Putamen (tissue), 1 donor: ENCODE measurements at places on chromosomes 7 and 10.

GRCh38 chr10:96230527-96230926, 40.8 kb downstream of the BLNK start:
- DNase-seq: no peak

GRCh38 chr7:82760831-82761230, 317.3 kb upstream of the CACNA2D1 start:
- DNase-seq: no peak

GRCh38 chr7:35658606-35659201, 36.2 kb downstream of the HERPUD2 start:
- DNase-seq: no peak

DNA sequence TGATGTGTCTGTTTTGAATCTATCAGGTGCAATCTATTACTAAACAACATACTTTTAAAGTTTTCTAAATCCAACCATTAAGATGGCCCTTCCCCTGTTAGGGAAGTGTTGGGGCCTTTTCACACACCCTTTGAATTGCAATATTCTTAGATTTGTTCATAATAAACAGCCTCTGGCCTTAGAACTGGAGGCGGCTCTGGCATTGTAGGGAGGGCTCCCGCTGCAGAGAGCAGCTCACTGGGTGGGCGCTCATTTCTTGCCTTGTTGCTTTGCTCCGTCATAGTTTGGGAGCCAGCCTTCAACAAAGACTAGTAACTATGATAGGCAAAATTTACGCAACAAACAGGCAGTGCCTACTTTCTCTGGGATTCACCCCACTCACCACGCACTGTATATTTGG, 4.2 kb upstream of the HOXA10 start:
- DNase-seq: no peak

DNA sequence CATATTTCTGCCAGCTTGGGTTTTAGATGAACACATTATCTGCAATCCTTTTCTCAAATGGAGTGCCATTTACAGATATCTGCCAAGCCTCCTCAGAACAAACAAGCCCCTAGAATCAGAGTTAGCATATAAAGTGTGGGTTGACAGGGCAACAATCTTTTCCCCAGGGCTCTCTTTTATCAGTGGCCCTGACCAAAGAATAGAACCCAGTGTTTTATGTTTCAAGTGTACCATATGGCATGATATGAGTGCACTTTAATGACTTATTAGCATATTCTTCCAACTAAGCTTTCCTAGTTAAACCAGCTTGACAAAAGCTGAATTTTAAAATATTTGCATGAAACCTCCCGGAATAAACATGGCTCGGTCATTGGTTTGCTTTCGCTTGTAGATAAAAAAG, 57.3 kb downstream of the EVX1 start:
- DNase-seq: no peak

DNA sequence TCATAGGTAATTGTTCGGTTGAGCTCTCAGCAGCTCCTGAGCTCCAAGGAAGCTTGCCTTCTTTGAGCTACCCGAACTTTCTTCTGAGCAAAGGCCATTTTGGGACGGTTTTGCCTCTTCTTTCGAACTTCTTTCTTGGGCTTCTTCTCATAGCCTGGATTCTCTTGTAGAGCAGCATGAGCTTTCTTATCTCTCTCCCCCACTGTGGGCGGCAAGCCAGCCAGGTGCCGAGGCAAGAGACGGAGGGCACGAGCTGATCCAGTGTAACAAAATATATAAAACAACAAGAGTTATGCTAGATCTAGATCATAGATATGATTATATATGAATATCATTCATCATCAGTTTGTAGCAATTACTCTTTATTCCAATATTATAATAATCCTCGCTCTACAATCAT, 16.5 kb upstream of the KNDC1 start:
- no peak for DNase-seq

- no peak for DNase-seq
Observed at GRCh38 chr10:70234668-70235447, 1.6 kb upstream of the PPA1 start.

DNA sequence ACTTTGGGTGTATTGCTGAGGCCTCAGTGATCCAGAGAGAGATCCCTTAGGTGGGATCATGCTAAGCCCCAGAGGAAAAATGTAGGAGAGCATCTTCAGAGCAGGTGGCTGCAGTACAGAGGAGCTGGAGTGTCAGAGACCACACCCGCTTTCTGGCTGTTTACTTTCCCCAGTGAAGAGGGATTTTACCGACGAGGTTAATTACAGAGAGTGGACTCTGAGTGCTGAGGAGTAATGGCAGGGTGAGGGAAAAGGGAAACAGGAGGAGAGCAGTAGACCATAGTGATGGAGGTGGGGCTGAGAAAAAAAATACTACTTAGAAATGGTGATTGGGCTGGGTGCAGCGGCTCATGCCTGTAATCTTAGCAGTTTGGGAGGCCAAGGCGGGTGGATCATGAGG, 43.3 kb upstream of the HBP1 start:
- DNase-seq: no peak

GRCh38 chr10:1203216-1203615, 147.0 kb downstream of the WDR37 start:
- DNase-seq: no peak

GRCh38 chr7:75937958-75938786, 23.2 kb downstream of the POR start:
- DNase-seq: peak; percentile 73

- no peak for DNase-seq
Observed at GRCh38 chr7:82714883-82715282, 271.3 kb upstream of the CACNA2D1 start.

DNA sequence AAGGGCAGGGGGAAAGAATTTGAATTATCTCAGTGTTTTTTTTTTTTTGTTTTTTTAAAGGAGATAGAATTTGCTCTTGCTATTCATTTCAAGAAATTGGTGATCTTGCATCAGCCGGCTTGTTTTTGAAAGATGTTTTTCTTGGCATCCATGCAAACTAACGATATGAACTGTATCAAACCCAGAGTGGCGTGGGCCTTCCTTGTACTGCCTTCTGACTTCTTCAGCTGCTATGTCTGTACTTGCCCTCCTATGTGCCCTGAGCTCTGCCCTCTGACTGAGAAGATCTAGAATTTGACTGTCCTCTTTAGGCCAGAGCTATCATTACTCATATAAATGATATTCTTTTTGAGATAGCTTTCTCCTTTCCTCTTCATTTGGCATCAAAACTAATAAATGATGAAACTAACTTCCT, 183.1 kb downstream of the EXOC4 start:
- DNase-seq: no peak

DNA sequence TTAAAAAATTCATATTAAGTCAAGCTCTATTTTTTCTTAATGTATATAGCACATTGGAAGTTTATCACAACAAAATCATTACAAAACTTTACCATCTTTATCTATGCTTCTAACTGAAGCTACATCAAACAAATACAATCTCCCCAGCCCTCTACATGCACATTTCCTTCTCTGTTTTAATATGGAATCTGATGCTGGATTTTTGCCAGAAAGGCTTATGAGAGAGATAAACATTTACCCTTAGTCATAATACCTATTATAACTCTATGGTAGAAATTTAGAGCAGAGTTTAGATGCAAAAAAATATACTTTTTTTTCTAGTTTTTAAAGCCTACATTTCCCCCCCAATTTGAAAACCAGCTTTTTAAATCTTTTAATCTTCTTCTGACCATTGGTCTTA, 1198.6 kb downstream of the GATA3 start:
- no peak for DNase-seq

- no peak for DNase-seq
Observed at GRCh38 chr7:81584667-81585066, 185.2 kb downstream of the HGF start.

DNA sequence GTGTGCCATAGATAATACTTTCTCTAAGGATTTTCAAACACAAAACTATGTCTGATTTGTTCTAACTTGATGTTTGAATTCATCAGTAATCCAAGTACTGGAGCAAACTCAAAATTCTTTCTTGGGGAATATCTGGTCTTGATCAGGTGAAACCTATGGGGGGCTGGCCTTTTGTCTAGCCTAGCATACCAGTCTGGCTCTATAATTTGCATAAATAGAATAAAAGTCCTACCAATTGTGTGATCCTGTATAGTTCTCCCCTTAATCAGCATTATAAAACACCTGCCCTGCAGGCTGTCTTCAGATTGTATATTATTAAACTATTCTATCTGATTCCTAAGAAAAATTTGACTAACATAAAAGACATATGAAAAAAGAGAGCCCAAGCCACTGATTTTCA, 233.8 kb upstream of the LRRN3 start:
- no peak for DNase-seq

GRCh38 chr10:61883371-61884025, 18.0 kb upstream of the ARID5B start:
- DNase-seq: no peak

DNA sequence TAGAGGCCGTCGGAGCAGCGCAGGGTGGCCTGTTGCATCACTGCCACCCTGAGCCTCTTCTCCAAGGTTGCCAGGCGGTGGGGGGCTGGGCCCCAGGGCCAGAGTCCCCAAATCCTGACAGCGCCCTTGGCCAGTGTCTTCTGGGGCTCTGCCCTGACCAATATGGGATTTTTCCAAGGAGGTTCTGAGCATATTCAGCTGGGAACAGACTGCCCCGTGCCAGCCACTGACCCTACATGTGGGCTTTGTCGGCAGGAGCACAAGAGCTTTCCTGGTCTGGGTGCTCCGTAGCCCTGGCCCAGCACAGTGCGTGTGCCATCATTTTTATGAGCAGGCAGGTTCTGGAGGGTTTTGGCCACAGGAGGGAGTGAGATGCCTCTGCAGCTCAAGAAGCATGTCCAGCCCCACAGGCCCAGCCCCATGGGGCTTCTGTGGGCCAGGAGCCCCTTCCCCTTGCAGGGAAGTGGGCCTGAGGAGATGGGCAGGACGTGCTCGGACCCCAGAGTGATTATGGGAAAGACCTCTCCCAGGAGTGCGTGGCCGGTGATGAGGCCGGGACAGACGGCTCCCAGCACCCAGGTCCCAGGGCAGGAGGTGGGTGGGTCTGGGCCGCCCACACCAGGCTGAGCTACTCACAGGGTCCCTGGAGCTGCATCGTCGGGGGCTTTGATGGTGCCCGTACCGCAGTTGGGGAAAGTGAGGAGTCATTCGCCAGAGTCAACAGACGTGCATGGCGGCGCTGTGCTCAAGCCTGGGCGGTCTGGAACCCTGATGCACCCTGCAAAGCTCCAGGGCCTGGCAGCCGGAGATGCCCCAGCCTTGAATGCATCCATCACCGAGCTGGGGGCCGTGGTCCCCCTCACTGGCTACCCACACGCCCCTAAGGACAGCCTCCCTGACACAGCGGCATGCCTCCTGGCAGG, 66.6 kb downstream of the PWWP2B start:
- no peak for DNase-seq

GRCh38 chr10:60877061-60877776, 66.8 kb downstream of the RHOBTB1 start:
- DNase-seq: peak; percentile 39

DNA sequence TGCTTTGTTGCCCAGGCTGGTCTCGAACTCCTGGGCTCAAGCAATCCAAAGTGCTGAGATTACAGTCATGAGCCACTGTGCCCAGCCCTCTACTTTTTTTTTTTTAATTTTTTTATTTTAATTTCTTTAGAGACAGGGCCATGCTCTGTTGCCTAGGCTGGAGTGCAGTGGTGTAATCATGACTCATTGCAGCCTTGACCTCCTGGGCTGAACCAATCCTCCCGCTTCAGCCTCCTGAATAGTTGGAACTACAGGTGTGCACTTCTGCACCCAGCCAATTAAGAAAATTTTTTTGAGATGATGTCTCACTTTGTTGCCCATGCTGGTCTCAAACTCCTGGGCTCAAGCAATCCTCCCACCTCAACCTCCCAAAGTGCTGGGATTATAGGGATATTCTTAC, 528.6 kb downstream of the GATA3 start:
- DNase-seq: no peak

DNA sequence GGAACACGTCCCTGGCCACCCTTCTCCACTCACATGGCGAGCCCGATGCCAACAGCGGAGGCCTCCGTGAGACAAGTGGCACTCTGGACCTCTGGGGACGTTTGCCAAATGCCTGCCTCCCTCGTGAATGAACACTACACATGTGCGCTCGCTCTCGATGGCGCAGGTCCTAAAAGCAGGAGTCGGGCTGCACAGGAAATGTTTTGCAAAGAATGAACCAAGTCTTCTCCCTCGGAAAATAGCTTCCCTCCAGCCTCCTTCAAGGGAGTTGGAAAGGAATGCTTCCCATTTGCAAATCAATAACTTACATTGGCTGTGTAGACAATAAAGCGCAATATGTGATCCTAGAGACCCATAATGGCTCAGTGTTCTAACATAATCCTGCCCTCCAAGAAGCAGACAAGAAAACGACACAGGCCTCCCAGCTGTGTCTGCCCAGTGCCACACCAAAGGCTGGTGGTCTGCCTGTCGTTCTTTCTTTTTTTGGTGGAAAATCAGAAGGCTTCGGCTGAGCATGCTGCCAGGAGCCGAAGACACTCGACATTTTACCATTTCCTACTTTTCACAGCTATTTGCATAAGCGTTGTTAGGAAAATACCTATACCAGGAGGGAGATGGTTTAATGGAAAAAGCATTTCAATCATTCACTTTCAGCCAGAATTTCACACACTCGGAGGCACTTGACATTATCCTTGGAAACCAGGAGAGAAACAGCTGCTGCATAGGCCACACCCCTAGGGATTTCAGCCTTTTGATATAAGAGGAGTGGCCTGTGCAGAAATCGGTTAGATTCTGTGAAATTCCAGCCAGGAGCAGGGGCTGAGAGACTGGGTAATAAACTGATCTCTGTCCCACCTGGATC, 38.4 kb downstream of the ATXN7L1 start:
- peak; percentile 13 for DNase-seq

GRCh38 chr7:56033671-56034432, 17.4 kb downstream of the PSPH start:
- peak; percentile 70 for DNase-seq

GRCh38 chr10:30897547-30897946, 134.1 kb downstream of the ZNF438 start:
- DNase-seq: no peak
